ENCODE measurements at places on chromosomes 16 and 17.

DNA sequence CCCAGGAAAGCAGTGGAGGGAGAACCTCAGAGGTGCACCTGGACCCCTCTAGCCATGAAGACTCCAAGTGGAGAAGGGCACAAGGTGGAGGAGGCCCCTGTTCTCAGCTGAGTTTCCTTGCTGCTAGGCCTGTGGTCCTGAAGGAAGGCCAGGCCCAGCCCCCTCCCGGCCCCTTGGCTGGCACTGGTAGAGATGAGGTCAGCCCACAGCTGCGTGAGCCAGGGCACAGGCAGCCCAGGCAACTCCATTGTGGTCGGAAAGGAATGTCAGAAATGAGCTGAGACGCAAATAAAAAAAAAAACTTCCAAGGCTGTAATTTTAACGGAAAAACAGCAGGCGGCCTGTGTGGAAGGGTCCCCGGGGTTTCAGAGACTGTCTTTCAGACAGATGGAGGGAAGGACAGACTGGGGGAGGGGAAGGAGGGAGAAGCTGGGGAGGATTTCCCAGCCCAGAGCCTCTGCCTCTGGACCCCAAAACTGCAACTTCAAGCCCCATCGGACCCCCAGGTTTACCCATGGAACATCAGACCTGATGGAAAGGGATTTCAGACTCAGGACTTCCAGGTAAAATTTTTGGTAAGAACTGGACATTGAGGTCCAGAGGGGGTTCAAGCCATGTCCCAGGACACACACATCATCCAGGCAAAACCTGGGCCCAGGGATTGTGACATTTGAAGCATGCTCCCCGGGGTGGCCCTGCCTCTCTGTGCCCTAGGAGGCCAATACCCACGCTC lies 25.6 kb upstream of the MRPS23 start:
- DNase-seq = peak; percentile 33

DNA sequence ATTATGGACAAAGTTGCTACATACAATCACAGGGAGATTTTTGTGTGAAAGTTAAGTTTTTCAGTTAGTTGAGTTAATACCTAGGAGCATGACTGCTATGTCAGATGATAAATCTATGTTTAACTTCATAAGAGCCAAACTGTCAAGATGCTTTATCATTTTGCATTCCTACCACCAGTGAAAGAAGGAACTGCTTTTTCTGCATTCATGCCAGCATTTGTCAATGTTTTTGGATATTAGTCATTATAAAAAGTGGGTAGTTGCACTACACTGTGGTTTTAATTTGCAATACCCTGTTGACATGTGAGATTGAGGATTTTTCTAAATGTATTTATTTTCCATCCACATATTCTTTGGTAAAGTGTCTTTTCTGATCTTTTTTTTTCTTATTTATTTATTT lies 434.0 kb upstream of the MON1B start:
- no peak for DNase-seq

DNA sequence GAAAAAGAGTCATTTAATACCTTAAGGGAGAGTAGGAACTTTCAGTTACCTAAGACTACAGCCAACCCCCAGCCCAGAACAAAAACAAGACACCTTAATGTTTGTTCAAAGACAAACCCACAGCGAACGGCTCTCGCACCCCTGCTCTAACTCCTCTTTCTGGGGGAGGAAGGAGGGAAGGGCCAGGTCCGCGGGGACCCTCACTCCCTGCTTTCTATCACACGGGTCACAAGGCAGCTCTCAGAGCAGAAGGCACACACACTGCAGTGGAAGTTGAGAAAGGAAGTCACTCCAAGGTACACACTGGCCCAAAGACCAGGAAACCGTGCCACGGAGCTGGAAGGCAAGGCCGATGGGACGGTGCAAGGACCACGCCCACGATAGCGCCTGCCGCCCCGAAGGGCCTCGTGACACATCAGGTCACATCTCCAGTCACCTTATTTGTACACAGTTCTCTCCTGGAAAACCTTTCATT lies 10.0 kb downstream of the LITAFD start:
- DNase-seq = no peak

- no peak for DNase-seq
Observed at GRCh38 chr17:70644096-70644495, 474.8 kb downstream of the KCNJ2 start.

DNA sequence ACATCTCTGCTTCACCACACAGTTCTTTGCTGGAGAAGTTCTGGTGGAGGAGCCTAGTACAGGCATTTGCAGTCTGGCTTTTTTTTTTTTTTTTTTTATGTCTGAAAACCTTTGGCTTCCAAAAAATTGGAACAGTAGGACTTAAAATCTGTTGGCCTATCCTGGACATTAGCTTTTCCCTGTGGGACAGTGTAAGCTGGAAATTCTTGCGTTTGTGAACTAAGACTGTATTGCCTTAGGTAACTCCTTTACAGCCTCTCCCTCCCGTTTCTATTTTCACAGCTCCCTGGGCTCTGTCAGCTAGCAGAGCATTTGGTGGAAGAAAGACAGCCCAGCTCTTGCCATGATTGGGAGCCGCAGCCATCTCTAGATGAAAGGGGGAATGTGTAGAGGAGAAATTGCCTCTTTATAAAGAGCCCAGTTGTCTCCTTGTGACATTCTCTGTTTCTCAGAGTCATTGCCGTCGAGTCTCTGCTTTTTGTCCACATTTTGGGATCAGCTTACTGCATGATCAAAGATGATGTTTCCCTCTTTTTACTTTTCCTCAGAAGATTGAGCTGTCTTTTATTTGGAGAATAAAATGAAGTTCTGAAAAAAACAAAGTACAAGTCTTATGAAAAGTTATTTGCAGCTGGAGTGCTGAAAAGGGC lies 227.5 kb downstream of the SPECC1 start:
- DNase-seq = no peak

GRCh38 chr17:75764711-75765421 lies at the start of gene GALK1:
TSS of gene GALK1 (minus strand) at chr17:75765192. CDS start at chr17:75765136, 56 bp downstream.
- DNase-seq = peak; percentile 68

All from hematopoietic multipotent progenitor cell treated with erythropoietin and hydrocortisone succinate and interleukin-3 and kit ligand, for 8 days (in vitro differentiated cells).